ENCODE measurements at places on chromosomes 6 and 20. TPM values are rescaled to one million over a fixed set of nuclear protein-coding genes. Genes with fewer than 3 reads are reported as not detected.

DNA sequence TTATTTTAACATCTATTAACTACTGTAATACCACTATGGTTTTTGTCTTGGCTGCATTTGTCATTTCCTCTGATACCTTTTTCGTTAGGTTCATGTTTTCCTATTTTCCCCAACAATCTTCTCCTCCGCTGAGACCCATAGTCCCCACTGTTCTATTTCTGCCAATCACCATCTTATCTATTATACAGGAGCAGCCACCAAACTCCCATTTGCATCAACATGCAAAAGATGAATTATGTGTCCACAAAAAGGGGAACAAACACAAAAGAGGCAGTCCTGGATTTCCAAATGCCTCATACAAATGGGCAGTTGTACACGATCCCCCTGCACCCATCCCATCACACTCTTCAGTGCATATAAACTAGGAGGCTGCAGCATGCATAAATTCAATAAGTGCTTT lies 121.7 kb upstream of the MYLIP start:
- DNase-seq, result no peak

ARMC12 gene
- 0.35 TPM for total RNA-seq

DNA sequence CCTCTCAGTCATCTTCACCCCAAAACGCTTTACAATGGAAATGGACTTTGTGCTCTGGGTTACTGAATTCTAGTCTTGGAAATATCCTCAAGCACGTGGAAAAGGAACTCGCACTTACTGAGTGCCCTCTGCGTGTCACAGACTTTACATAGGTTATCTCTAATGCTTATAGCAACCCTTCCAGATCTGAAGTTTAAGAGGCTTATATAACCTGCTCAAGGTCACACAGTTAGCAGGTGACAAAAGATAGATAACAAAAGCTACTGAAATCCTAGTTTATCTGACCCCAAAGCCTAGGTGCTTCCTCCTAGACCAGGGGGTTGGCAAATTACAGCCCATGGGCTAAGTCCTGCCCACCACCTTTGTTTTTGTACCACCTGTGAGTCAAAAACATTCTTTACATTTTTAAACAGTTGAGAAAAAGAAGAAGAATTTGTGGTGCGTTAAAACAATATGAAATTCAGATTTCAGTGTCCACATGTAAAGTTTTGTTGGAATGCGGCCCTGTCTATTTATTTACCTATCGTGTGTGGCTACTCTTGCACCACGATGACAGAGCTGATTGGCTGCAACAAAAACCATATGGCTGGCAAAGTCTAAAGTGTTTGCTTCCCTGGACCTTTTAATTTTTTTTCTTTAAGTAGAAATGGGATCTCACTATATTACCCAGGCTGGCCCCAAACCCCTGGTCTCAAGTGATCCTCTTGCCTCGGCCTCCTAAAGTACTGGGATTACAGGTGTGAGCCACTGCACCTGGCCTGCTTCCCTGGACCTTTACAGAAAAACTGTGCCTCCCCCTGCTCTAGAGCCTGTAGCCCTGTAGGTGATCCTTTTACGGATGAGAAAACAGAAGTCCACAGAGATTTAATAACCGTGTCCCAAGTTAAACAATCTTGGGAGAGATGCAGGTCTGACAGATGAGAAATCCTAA lies 110.2 kb upstream of the RREB1 start:
- DNase-seq, result no peak

DNA sequence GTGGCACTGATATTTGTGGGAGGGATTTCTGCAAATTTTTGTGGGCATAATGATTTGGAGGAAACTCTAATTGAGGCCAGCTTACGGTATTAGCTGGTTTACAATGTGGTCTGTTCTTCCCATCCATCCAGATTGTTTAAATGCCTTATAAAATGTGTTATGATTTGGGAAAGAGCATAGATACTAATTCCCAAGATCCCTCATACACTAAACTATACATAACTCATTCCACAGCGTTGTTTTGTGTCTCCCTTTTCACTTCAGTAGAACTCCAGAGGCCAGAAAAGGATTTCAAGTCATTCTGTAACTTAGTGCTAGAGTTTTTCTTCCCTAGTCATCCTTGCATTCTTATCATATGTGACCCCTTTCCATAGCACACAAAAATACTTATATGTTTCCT lies 292.6 kb upstream of the NT5E start:
- no peak for DNase-seq

DNA sequence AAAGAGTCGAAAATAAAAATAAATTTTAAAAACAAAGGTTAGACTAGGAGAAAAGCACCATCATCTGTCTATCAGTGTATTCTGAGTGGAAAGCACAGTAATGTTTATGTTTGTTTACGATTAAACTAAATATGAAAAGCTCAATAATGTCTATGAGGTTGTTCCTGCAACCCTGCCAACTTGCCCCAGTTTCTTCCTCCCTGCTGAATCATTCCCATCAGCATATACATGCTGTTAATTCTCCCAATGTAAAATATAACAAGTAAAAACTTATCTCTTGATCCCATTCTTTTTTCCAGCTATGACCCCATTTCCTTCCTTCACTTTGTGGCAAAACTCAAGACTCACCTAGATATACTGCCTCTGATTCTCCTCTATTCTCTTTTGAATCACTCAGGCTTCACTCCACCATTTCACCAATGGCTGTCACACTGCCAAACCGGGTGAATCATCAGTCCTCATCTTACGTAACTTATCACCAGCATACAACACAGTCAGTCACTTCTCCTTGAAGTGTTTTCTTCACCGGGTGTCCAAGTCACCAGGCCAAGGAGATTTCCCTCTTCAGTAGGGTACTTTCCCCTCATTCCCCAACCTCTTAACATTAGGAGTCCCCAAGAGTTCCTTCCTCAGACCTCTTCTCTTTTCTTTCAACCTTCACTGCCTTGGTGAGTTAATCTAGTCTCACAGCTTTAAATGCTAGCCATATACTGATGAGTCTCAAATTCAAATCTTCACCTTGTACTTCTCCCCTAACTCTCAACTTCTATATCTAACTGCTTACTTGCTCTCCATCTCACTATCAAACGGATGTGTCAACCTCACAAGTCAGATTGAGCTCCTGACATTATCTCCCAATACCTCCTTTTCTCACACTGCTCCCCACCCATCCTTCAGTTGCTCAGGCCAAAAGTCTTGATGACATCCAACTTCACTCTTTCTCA lies 6.2 kb downstream of the TMEM242 start:
- peak; percentile 90 for DNase-seq

- no peak for DNase-seq
Observed at GRCh38 chr6:14694308-14694707, 551.6 kb upstream of the JARID2 start.

DNA sequence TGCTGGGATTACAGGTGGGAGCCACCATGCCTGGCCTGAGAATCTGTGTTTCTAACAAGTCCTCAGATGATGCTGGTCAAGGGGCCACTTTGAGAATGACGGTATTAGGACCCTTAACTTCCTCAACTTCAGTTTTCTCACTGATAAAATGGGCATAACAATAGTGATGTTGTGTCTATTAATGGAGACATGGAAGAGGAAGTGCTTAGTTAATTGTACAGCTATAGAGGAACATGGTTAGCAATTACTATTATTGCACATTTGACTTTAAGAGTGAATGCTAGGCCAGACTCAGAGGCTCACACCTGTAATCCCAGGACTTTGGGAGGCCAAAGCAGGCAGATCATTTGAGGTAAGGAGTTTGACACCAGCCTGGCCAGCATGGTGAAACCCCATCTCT lies 12.7 kb downstream of the DPPA5 start:
- DNase-seq, result no peak

IL17F gene
- total RNA-seq, result not detected

RNF182 gene
- 22.8 TPM for total RNA-seq

GPX5 gene
- total RNA-seq, result not detected

DNA sequence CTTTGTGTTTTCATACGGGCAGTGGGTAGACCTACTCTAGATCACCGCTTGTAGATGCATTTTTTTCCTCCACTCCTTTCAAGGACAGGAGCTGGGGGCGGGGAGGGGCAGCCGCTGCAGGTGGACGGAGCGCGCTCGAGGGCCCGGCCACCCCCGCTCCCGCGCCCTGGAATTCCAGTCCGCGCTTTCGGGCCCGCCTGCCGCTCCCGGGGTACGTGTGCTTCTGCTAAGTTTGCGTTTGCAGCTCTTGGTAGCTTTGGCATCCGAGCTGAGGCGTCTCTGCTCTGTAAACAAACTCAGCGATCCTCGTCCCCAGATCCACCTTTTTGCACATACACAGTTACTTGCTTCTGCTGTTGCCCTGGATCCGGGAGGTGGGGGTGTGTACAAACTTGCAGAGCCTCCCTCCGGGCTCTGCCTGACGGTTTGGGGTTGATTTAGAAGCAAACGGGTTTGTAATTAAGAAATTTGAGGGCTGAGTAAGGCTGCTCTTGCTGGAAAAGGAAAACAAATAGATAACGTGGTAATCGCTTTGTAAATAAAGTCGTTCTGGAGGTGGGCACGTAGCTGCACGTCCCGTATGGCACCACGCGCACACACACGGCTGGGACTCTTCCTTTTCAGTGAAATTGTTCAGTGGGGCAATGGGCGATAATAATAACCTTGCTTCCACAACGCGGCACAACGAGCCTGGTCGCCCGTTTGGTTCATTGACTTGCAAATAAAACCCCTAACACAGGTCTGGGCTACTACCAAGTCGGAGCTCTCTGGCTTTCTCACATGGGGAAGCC lies 973 bp upstream of the CITED2 start:
- peak; percentile 88 for DNase-seq

TFAP2D gene
- total RNA-seq, result not detected

PRKN gene
- total RNA-seq, result not detected

PKIB gene
- total RNA-seq, result 21.9 TPM

MDFI gene
- total RNA-seq, result not detected

CAPN11 gene
- 0.18 TPM for total RNA-seq

RIMS1 gene
- total RNA-seq, result not detected

- no peak for DNase-seq
Observed at GRCh38 chr6:137099689-137100403, 55.1 kb upstream of the IL20RA start.

LHFPL5 gene
- not detected for total RNA-seq

GRCh38 chr6:141467881-141468280 lies 664.8 kb upstream of the GJE1 start:
- DNase-seq, result no peak

DNA sequence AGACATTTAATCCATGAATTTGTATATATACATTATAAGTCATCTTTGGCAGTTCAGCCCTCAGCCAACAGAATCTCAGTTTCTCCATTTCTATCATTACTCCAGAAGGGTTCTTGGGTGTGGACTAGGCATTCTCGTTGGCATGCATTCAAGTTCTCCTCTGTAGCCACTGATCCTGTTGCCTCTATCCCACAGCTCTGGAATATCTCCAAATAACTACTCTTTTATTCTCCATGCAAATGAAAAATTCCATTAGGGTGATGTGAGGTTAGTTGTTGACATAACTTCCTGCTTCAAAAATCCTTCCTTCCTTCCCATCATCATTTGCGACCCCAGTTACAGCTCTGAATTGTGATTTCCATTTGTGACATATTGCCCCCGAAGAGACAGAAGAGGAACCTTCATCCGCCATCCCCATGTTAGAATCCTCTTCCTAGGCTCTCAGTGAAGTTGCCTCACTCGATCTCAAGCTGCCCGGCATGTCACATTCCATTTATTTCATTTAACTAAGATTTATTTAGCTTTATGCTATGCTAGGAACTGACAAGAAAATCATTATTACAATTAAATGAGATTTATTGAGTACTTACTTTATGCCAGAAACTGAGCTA lies 93.7 kb upstream of the EDN1 start:
- DNase-seq, result no peak

DNA sequence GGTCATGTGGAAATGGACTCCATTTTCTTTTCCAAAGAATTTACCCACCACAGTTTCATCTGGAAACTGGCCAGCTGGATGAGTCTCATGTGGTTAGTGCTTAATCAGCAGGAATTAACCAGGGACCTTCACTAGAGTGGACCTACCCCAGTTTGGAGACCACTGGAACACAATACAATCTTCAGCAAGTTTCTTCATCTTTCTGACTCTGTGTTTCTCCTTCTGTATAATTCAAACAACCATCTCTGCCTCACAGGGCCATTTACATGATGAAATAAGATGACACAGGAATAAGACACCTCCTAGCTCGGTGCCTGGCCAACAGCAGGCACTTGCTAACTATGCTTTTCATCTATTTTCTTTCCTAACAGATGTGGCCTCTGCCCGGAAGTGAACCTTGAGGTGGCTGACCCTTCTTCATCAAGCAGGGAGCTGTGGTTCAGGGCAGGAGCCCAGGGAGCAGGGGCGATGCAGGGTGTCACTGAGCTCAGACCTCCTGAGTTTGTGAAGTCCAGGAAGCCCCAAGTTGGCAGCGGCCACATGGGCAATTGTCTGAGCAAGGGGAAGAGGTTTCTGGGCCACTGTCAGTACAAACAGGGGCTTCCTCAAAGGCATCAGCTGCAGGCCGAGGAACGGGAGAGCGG lies 98.8 kb downstream of the SOD2 start:
- no peak for DNase-seq

CD93 gene
- total RNA-seq, result 0.20 TPM

DNA sequence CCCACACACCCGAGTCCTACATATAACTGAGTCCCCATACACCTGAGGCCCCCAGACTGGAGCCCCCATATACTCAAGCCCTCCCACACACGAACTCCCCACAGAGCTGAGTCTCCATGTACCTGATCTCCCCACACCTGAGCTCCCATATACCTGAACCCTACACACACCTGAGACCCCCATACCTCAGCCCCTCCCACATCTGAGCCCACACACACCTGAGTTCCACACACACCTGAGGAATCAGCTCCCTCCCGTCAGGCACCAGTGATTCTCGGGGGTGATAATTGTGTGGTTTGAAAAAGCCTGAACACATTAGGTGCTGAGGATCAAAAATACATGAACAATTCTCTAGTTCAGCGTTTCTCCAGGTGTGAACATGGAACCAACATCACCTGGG lies 15.4 kb downstream of the PFDN4 start:
- no peak for DNase-seq

DNA sequence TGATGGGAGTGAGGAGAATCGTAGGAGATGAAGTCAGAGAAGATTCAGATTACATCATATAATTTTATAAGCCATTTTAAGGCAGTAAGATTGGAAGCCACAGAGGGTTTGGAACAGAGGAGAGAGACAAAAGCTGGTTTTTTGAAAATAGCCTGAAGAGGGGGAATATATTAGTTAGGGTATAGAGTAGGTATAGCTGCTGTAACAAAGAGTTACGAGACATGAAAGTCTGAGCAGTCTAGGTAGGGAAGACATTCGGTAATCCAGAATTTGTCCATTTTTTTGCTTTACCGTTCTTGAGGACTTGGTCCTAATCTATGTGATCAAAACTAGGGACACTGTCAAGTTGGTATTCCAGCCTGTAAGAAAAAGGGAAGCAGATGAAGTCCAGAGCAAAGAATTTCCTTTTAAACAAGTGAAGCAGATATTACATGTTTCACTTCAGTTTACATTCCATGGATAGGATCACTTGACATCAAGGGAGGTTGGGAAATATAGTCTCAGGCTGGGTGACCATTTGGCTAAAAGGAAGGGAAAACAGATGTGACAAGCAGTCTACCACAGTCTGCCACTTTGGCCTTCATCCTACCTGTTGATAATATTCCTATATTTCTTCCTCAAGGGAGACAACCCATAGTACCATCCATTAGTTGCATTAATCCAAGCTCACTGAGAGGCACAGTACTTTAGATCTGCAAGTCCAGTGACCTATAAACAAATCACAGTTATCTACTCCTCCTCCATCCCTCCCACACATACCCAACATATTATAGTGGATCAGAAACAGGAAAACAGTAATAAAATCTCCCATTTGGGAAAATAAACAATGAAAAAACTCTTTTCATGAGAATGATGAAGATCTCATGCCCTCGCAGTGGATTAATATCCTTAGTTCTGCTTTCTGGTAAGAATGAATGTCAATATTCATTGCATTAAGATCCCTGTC lies 10.2 kb downstream of the FAM135A start:
- DNase-seq, result no peak

Measured in K562 (cell line).